ENCODE measurements at places on chromosomes 7 and 10.

DNA sequence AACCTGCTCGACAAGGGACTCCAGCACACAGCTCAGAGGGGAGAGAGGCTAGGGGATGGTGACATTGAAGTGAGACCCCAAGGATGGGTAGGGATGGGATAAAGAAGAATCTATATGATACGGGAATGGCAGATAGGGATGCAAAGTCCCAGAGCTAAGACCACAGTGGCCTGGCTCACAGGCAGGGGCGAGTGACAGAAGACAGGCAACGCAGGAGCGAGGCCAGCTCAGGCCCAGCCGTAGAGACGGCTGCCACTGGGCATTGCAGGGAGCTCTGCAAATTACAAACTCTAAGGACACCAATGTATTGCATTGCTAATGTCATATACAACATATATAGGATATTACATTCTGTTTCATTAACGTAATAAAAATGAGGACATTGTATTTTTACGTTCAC lies 131.4 kb downstream of the TCERG1L start:
- no peak for DNase-seq

DNA sequence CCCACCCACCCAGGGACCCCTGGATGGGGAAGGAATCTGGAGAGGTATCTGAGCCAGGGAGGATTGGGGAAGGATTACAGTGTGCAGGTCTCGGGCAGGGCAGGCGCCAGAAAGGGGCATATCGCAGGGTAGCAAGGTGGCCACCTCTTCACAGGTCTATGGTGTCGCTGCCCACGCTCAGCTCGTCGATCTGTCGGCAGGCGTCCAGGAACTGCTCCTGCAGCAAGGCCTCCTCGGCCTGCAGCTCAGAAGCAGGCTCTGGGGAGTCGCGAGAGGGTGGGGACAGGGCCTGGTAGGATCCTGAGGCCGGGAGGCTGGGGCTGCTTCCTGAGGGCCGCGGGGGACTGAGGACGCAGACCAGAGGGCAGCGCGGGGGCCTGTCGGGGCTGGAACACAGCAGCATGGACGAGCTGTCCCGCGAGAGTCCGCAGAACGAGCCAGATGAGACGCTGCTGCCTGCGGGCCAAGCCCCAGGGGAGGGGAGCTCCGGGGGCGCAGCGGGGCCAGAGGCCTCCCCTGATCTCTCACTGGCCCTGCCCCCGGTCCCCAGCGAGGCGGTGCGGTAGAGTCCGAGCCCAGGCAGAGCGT lies 7.1 kb upstream of the RBM28 start:
- DNase-seq: no peak

GRCh38 chr7:101912716-101913110 lies 95.3 kb downstream of the CUX1 start:
- DNase-seq: no peak

- DNase-seq: no peak
Observed at GRCh38 chr10:28930514-28931495, 253.5 kb downstream of the BAMBI start.

DNA sequence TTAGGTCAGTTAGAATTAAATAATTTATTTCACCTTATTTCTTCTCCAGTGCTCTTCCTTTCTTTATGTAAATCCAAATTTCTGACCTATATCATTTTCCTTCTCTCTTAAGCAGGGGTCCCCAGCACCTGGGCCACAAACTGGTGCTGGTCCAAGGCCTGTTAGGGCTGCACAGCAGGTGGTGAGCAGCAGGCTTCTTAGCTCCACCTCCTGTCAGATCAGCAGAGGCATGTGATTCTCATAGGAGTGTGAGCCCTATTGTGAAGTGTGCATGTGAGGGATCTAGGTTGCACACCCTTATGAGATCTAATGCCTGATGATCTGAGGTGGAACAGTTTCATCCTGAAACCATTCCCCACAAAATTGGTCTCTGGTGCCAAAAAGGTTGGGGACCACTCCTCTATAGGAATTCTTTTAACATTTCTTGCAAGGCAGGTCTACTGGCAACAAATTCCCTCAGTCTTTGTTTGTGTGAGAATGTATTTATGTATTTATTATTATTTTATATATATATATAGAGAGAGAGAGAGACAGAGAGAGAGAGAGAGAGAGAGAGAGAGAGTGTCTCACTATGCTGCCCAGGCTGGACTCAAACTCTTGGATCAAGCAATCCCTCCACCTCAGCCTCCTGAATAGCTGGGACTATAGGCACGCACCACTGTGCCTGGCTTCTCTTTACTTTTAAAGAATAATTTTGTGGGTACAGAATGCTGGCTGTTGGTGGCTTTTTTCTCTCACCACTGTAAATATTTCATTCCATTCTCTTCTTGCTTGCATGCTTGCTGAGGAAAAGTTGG lies 4.3 kb upstream of the ABCC2 start:
- no peak for DNase-seq

- DNase-seq: no peak
Observed at GRCh38 chr10:61836888-61837754, 64.4 kb upstream of the ARID5B start.

DNA sequence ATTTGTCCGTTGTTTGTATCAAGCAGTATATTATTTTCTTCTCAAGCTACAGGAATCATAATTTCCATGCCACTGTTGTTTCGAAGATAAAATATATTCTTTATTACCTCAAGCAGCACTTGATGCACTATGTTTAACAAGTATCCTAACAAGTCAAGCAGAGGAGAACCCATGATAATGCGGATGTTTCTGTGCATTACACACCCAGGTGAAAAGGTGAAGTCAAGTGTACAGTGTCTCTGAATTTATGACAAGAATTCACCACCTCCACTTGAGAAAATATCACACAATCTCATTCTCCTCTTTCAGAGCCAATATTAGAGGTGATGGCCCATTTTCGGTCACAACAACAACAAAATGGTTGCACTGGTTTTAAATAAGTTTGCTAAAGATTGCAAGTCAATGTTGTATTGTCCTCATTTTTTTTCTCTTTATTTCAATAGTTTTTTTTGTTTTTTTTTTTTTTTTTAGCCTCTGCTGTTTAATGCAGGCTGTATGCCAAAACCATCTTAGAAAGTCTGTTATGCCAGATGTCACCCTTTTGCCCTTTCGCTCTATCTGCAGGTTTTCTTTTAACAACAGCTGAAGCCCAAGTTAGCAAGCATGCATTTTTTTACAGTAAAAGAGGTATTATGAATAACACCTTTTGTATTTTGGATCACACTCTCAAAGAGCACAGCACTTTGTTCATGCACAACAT lies 568.7 kb upstream of the LRRN3 start:
- no peak for DNase-seq

GRCh38 chr10:3887885-3888476 lies 103.0 kb upstream of the KLF6 start:
- peak; percentile 38 for DNase-seq

- no peak for DNase-seq
Observed at GRCh38 chr7:13031468-13031867, 344.0 kb downstream of the ARL4A start.

All from stimulated activated CD8-positive, alpha-beta memory T cell treated with anti-CD3 and anti-CD28 coated beads, Interleukin-4, amount 100 ng/mL, for 4 hours (primary cell).